ENCODE measurements at places on chromosomes 5 and 9.

GRCh38 chr5:19987612-19988361 lies at the start of gene CDH18:
Gene CDH18 (minus strand): TSS chr5:19988200. CDS start chr5:19838986, 149,214 bp downstream.
- H3K36me3 ChIP-seq, result no peaks in the 10 kb centered on the region
- H3K4me1 ChIP-seq, result peaks cover 5% of the 10 kb centered on the region
- H3K27ac ChIP-seq, result no peak within 1 kb of the TSS
- H3K27me3 ChIP-seq, result no peaks in the 10 kb centered on the region

DNA sequence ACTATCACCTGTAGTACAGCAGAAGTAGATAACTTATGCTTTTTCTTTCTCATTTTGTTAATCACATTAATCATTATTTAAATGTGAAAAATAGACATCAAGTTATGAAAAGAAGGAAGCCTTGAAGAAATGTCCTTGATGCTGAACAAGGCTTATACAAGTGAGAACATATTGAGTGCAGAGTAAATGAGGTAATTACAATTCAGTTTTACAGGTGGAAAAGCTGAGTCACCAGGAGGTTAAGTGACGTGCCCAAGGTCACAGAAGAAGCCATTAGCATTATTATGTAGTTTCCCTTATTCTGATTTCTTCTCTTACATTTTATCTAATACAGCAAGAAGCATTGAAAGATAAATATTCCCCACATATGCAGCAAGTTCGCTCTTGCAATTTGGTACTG lies 998.5 kb upstream of the CDH6 start:
- no peak for DNase-seq
- H3K27ac ChIP-seq, result no peak overlapping the region
- H3K4me3 ChIP-seq, result no peak overlapping the region
- H3K27me3 ChIP-seq, result no peaks in the 10 kb centered on the region
- H3K4me1 ChIP-seq, result peaks cover 1% of the 10 kb centered on the region
- H3K36me3 ChIP-seq, result no peaks in the 10 kb centered on the region

DNA sequence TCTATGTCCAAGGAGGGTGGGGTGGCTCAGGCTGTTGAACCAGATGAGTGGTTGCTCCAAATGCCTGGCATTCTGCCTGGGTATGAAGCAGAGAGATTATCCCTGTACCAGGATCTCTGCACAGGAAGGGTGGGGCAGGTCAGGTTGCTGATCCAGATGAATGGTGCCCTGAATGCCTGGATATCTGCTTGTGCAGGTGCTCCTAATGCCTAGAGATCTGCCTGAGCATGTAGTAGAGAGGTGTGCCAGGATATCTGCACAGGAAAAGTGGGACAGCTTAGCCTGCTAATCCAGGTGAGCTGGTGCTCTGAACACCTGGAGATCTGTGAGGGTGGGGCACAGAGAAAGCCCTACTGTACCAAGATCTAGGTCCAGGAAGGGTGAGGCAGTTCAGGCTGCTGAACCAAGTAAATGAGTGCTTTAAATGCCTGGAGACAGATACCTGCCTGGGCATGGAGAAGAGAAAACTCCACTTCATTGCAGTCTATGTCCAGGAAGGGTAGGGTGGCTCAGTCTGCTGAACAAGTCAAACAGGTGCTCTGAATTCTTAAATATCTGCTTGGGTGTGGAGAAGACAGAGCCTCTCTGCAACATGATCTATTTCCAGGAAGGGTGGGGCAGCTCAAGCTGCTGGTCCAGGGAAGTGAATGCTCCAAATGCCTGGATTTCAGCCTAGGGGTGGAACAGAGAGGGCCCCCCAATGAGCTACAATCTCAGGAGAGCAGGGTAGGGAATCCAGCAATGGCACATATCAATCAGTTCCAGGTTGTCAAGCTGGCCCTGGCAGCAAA lies 189.4 kb upstream of the DMRTA1 start:
- H3K36me3 ChIP-seq, result no peaks in the 10 kb centered on the region
- H3K27me3 ChIP-seq, result peaks cover 6% of the 10 kb centered on the region
- H3K4me3 ChIP-seq, result no peak overlapping the region

DNA sequence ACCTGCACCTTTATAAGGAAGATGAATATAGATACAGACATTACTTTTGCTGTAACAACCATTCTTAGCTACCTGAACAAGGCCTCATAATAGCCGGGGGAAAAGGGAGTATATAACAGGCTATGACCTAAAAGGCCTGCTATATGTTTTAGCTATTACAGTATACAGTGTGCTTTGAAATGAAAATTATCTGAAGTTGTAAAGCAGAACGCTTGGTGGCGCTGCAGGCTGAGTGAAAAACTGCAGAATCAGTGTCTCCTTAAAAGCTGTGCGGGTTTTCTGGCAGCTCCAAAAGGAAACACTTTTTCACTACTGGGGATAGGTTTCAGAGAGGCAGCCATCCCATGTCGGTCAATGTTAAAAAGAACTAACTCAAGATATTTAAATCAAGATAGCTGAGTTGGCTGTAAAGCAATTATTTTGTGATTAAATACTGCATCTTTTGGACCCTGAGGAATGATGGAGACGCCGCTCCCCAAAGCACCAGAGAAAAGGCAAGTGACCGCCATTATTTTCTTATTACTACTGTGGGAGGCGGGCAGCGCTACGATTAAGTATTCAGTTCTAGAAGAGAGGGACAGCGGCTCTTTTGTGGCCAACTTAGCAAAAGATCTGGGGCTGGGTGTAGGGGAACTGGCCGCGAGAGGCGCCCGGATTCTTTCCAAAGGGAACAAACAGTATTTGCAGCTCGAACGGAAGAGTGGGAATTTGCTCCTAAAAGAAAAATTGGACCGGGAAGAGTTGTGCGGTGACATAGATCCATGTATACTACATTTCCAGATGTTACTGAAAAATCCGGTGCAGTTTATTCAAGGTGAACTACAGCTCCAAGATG lies 5.9 kb downstream of the PCDHB6 start:
- DNase-seq, result no peak
- H3K27ac ChIP-seq, result no peak overlapping the region
- no peaks in the 10 kb centered on the region for H3K4me1 ChIP-seq
- H3K36me3 ChIP-seq, result no peaks in the 10 kb centered on the region

DNA sequence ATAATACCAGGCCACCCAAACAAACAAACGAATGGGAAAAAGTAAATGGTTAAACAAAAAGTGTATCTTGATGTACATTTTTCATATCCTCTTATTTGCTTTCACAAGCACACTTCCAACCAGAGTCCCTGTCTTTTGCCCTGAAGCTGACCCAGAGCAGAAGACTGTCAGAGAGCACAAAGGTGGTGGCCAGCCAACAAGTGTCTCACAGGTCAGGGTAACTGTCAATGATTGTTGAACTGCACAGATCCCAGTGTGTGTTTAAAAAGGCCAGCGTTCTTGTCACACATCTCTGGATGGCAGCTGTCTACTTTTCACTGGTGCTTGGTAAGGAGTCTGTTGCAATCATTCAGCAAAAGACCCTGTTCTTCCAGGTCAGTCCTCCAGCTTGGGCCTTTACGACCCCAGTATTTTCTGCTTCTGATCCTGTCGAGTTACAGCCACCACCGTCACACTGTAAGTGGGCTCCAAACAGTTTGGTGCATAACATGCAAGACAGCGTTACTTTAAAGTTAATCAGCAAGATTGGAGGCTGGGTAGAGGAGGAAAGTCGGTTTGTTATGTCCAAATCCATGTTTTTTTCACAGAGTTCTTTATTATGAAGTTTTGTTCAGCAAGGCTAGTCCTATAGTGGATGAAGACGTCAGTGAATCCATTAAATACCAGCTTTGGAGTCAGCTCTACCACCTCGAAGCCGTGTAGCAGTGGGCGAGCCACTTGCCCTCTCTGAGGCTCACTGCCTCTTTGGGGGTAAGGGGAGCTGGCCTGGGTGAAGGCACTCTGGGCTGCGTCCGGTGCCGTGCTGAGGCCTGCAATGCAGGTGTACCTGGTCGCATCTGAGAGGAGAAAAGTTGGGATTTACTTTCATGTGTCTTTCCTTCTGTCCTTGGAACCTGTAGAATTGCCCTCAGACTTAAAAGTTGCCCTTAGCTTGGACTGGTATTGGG lies 265.7 kb downstream of the AOPEP start:
- H3K27ac ChIP-seq, result no peak overlapping the region
- no peak overlapping the region for H3K4me3 ChIP-seq
- peaks cover 3% of the 10 kb centered on the region for H3K36me3 ChIP-seq
- no peak for DNase-seq
- no peaks in the 10 kb centered on the region for H3K27me3 ChIP-seq

GRCh38 chr5:131264451-131265099 lies 722 bp downstream of the CDC42SE2 start:
- H3K36me3 ChIP-seq, result no peaks in the 10 kb centered on the region
- H3K4me3 ChIP-seq, result peak overlapping the region; percentile 97
- DNase-seq, result peak; percentile 46
- H3K27ac ChIP-seq, result peak overlapping the region; percentile 52
- H3K27me3 ChIP-seq, result no peaks in the 10 kb centered on the region
- peaks cover 3% of the 10 kb centered on the region for H3K4me1 ChIP-seq

GRCh38 chr5:158792186-158792585 lies 307.5 kb downstream of the EBF1 start:
- no peak overlapping the region for H3K27ac ChIP-seq
- DNase-seq, result no peak
- no peaks in the 10 kb centered on the region for H3K27me3 ChIP-seq
- no peaks in the 10 kb centered on the region for H3K36me3 ChIP-seq
- H3K4me3 ChIP-seq, result no peak overlapping the region

- no peak overlapping the region for H3K27ac ChIP-seq
- no peaks in the 10 kb centered on the region for H3K27me3 ChIP-seq
- no peak overlapping the region for H3K4me3 ChIP-seq
- no peak for DNase-seq
- no peaks in the 10 kb centered on the region for H3K36me3 ChIP-seq
Observed at GRCh38 chr9:70514273-70514672, 99.8 kb upstream of the KLF9 start.

GRCh38 chr5:165919196-165919595 lies 2372.2 kb upstream of the WWC1 start:
- no peaks in the 10 kb centered on the region for H3K4me1 ChIP-seq
- no peak for DNase-seq
- H3K27ac ChIP-seq, result no peak overlapping the region
- no peaks in the 10 kb centered on the region for H3K36me3 ChIP-seq
- H3K27me3 ChIP-seq, result no peaks in the 10 kb centered on the region

DNA sequence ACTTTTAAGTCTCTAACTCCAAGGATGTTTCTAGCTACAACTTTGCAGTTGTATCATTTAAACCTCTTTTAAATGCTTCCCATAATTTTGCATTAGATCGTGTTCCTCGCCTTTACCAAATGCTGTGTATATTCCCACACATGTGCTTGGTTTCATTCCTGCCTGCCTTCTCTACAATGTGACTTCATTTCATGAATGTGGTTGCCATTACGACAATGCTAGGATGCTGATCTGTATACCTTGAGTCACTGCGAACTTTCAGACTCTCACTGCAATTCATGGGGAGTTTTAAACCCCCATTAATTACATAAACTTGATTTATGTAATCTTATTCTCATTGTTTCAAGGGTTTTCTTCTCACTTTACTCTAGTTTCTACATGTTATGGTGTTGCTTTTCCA lies 50.3 kb downstream of the UBE2QL1 start:
- no peaks in the 10 kb centered on the region for H3K36me3 ChIP-seq
- DNase-seq, result no peak
- H3K27me3 ChIP-seq, result no peaks in the 10 kb centered on the region
- H3K27ac ChIP-seq, result no peak overlapping the region
- H3K4me1 ChIP-seq, result no peaks in the 10 kb centered on the region
- no peak overlapping the region for H3K4me3 ChIP-seq

DNA sequence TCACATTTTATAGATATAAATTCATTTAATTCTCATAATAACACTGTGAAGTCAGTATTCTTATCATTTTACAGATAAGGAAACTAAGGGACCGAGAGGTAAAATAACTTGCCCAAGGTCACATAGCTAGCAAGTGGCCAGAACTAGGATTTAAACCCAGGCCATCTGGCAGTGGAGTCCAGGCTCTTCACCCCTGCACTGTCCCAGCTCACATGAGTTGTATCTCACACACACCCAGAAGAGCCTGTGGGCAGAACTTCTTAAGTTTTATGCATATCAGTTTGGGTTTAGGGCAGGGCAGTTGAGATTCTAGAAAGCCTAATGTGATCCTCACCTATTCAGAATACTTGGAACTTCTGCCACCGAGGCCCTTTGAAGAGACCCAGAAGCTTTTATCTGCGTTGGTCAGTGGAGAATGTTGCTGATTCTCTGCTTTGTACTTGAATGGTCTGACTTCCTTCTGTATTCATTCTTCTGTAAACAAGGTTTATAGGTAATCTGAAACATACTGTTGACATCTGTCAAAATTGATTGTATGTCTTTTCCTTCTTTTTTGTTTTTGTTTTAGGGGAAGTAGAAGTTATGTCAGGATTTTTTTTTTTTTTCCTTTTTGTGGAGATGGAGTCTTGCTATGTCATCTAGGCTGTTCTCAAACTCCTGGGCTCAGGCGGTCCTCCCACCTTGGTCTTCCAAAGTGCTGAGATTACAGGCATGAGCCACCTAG lies 75.8 kb downstream of the KIAA1958 start:
- no peaks in the 10 kb centered on the region for H3K4me1 ChIP-seq
- H3K27me3 ChIP-seq, result no peaks in the 10 kb centered on the region
- DNase-seq, result no peak
- no peak overlapping the region for H3K4me3 ChIP-seq

GRCh38 chr5:147986134-147986757 lies 77.5 kb upstream of the SPINK5 start:
- H3K4me1 ChIP-seq, result no peaks in the 10 kb centered on the region
- H3K36me3 ChIP-seq, result no peaks in the 10 kb centered on the region
- H3K27me3 ChIP-seq, result no peaks in the 10 kb centered on the region

- H3K27ac ChIP-seq, result no peak overlapping the region
- peaks cover 14% of the 10 kb centered on the region for H3K36me3 ChIP-seq
- peaks cover 40% of the 10 kb centered on the region for H3K4me1 ChIP-seq
- H3K4me3 ChIP-seq, result no peak overlapping the region
- H3K27me3 ChIP-seq, result peaks cover 32% of the 10 kb centered on the region
Observed at GRCh38 chr5:177368869-177369644, 11.3 kb downstream of the RGS14 start.

DNA sequence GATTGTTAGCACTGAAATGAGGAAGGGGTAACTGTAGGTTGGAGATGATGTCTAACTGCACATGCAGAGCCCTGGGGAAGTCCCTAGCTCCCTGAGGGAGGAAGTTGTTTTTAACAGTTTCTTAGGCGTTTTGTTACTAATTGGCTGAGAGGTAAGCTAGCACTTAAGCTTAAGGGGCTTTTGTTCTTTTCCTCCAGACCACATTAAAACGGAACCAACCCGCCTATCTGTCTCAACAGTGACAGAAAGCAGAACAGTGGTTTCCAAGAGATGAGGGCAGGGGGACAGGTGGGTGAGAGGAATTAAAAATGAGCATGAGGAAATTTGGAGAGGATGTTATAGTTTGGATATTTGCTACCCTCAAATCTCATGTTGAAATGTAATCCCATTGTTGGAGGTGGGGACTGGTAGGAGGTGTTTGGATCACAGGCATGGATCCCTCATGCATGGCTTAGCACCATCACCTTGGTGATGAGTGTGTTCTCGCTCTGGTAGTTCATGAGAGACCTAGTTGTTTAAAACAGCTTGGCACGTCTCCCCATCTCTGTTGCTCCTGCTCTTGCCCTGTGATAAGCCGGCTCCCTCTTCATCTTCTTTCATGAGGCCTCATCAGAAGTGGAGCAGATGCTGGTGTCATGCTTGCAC lies 38.9 kb downstream of the LYRM7 start:
- H3K4me1 ChIP-seq, result peaks cover 2% of the 10 kb centered on the region
- no peaks in the 10 kb centered on the region for H3K36me3 ChIP-seq
- H3K4me3 ChIP-seq, result no peak overlapping the region
- H3K27ac ChIP-seq, result no peak overlapping the region
- no peaks in the 10 kb centered on the region for H3K27me3 ChIP-seq

Data from mesenchymal stem cell (in vitro differentiated cells and primary cell).